Stimulated activated CD8-positive, alpha-beta memory T cell treated with anti-CD3 and anti-CD28 coated beads, Interleukin-15, amount 100 ng/mL, for 48 hours (primary cell): ENCODE measurements at places on chromosomes 6 and 20.
A peak's percentile ranks its signal among the peaks of the same experiment; 100 is the strongest.

DNA sequence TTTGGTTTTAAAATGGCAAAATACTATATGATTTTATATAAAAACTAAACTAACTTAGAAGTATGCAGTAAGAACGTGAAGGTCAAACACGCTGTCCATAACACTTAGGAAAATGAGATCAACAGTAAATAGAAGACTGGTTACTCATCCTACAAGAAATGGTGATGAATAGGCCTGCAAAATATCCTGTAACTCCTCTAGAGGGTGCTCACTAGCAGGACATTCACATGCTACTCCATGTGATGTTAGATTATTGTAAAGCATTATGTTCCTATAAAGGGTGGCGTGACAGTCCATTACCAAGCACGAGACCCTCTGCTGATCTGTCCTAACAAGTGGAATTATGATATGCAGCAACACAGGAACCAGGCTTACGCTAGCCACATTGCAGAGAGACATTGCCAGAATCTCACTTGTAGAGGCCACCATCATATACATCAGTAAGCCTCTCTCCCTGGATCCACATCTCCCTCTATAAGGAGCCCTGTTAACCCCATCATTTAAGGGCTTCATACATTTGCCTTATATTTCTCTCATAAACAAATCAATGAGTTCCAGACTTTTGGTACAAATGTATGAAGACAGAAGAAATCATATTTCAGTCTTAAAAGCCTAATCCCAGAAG lies 18.0 kb upstream of the DEFB129 start:
- no peak for DNase-seq

DNA sequence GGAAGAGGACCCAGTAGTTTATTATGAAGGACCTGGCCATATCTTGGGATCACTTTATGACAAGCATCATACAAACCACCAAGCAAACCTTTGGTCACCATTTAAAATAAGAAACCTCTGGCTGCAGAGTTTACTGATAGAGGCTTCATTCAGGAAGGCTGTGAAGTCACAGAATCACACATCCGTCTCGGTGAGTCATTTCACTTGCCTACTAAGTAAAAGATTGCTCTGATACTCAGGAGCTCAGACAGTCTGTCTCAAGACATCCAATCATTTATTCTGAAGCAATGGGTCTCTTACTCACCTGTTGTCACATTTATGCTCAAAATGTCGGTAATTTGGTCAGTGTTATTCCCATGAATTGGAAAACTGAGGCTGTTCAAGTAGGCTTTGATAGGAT lies 33.7 kb downstream of the ADGRF5 start:
- DNase-seq: no peak

GRCh38 chr6:138821519-138821918 lies 25.6 kb downstream of the ECT2L start:
- no peak for DNase-seq

GRCh38 chr6:164039954-164040375 lies 625.4 kb downstream of the QKI start:
- DNase-seq: peak; percentile 4

GRCh38 chr6:163986313-163986712 lies 571.8 kb downstream of the QKI start:
- DNase-seq: no peak
